ENCODE measurements at places on chromosomes 13 and 19.

- DNase-seq: peak; percentile 57
These were observed 1.8 kb downstream of the DBP start for GRCh38 chr19:48635263-48635965.

DNA sequence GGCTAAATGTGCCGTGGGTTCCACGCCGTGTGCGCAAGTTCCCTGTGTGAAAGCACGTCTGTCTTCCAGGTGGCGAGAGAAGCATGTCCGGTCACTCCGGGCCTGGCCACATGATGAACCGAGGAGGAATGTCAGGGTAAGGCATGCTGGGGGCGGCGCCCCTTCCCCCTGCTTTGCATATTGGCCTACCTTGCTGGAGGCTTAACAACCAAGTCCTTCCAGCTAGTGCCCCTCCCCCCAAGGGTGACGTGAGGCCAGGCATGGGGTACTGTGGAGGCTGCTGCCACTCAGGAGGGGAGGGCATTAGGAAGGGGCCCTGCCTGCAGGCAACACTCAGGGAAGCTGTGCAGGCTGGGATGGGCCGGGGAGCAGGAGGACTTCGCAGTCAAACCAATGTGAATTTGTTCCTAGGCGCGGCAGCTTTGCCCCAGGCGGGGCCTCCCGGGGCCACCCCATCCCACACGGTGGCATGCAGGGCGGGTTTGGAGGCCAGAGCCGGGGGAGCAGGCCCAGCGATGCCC, 12.5 kb downstream of the MICOS13 start:
- DNase-seq: no peak

DNA sequence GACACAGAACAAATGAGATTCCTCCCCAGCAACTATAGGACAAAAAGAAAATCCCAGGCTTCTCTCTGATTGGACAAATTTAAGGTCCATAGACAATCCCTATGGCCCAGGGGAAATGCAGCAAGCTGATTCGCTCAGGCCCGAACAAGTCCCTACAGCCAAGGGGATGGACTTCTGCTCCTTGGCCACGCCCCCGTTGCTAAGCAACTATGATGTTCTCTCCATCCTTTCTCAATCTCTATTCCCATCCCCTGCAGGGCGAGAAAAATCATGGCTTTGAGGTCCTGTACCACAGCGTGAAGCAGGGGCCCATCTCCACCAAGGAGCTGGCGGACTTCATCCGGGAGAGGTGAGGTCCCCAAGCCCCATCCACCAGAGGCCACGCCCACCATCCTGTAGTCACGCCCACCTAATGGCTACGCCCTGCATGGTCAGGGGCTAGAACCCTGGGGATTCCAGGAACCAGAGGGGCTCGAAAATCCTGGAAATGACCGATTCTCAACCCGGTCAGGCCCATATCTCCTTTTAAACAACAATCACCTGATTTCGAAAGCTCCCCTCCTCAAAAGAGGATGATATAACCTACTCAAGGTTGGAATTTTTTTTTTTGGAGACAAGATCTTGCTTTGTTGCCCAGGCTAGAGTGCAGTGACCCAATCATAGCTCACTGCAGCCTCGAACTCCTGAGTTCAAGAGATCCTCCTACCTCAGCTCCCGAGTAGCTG, 11.4 kb downstream of the FCHO1 start:
- DNase-seq: no peak

- DNase-seq: no peak
These were observed 77.0 kb downstream of the STARD13 start for GRCh38 chr13:33208290-33209220.

GRCh38 chr19:16371540-16371986, 46.9 kb downstream of the KLF2 start:
- DNase-seq: peak; percentile 80

DNA sequence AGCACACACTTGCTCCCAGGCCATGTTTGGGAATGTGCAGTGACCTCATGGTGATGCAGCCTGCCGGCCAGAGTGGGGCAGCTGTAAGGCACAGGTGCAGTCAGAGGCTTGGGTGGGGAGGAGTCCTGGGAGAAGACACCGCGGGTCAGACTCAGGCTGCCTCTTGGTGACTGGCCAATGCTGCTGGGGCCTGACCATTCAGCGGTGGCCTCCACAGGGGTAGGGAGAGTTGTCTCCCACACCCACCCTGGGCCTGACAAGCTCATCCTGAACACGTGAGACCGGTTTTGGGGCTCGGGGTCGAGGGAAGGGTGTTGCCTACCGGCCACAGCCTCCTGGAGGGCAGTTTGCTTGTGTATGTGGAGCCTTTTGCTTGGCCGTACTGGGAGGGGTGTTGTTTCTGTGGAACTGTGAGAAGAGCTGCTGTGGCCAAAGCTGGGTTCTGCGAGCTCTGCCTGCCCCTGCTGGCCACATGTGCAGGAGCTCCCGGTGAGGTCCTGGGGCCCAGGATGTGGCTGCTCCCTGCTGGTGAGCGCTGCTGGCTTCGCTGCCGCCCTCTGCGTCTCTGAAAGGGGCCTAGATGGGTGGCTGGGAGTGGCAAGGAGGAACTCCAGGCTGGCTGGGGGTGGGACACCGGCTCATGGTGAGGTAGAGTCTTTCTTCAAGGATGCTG, 22.1 kb downstream of the UPF1 start:
- no peak for DNase-seq

DNA sequence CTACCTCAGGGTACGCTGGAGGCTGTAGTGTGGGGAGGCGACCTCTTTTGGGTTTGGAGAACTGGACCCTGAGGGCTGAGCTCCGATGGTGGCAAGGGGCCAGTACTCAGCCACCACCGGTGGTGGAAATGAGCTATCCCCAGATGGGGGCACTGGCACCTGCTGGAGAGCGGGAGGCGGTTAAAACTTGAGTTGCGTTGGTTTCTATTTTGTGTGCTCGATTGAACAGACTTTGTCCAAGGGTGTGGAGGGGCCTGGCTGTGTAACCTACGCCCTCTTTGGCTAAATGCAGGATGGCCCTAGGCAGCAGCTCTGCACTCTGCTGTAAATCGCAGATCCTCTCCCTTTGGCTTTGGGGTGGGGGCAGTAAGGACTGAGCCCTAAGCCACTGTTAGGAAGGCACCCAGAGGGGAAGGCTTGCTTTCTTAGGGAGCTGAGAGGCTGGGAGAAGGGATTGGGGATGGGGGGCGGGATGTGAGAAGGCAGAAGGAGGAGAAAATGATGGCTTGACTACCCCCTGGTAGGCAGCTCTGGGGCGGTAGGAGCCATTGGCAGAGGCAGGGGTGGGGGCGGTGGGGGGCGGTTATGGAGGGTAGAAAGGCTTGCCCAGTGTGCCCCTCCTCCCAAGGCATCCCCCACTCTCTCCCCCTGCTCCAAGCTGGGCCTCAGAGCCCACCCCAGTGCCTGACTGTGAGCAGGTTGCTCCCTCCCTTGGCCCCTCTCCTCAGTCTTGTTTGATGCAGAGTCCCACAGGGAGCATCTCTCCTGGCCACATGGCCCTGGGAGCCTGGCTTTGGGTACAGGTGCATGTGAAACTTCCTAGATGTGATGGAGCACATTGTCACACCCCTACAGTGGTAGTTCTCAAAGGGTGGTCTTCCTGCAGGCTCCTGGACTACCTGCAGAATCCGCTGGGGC, 5.0 kb downstream of the VSTM2B start:
- no peak for DNase-seq

DNA sequence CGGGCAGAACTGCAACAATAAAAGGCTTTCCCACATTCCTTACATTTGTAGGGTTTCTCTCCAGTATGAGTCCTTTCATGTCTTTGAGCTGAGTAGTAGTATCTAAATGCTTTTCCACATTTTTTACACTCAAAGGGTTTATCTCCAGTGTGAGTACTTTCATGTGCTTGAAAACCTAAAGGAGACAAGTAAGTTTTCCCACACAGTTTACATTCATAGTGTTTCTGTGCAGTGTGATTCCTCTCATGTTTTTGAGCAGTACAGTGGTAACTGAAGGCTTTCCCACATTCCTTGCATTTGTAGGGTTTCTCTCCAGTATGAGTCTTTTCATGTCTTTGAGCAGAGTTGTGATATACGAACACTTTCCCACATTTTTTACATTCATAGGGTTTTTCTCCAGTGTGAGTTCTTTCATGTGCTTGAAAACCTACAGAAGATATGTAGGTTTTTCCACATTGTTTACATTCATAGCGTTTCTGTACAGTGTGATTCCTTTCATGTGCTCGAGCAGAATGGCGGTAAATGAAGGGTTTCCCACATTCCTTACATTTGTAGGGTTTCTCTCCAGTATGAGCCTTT, 47.0 kb downstream of the ZNF44 start:
- DNase-seq: no peak

DNA sequence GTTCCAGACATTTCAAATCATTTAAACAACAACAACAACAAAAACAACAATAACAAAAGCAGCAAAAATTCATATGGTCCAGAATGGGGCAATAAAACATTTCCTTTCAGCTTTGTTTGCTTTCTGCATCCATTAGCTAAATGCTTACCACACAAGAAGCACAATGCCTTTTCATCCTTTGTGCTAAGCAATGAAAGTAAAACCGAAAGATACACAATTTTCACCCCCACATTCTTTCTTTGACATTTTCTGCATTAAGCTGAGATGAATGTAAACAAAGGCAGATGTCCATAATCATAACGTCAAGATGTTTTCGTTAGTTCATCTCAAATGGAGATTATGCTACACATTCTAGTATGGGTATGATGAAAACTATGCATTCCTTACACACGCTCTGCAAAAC, 568.5 kb downstream of the SLITRK6 start:
- DNase-seq: no peak

- DNase-seq: no peak
These were observed 396.9 kb downstream of the KCTD12 start for GRCh38 chr13:76489274-76489673.

- no peak for DNase-seq
These were observed 54.6 kb downstream of the ZNF254 start for GRCh38 chr19:24141612-24142011.

GRCh38 chr19:30853036-30853435, 480.9 kb downstream of the ZNF536 start:
- no peak for DNase-seq

DNA sequence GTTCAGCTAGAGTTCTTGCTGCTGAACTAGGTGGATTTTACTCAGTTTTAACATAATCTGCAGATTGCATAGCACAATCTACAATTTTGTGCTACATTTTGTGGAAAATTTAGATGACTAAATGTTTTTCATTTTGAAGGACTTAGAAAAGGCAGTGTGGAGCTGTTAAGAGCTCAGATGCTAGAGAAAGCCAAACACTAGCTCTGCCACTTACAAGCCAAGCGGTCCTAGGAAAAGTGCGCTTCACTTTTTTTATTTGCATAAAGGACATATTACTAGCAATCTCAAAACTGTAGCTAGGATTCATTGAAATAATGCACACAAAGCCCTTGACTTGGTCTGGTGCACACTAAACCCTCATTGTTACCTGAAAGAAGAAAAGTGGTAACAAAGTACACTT, 8.1 kb upstream of the CSNK1A1L start:
- no peak for DNase-seq

GRCh38 chr13:113407531-113408393, 43.8 kb upstream of the GRTP1 start:
- DNase-seq: no peak

GRCh38 chr13:108895220-108895704, 265.9 kb downstream of the MYO16 start:
- DNase-seq: no peak

DNA sequence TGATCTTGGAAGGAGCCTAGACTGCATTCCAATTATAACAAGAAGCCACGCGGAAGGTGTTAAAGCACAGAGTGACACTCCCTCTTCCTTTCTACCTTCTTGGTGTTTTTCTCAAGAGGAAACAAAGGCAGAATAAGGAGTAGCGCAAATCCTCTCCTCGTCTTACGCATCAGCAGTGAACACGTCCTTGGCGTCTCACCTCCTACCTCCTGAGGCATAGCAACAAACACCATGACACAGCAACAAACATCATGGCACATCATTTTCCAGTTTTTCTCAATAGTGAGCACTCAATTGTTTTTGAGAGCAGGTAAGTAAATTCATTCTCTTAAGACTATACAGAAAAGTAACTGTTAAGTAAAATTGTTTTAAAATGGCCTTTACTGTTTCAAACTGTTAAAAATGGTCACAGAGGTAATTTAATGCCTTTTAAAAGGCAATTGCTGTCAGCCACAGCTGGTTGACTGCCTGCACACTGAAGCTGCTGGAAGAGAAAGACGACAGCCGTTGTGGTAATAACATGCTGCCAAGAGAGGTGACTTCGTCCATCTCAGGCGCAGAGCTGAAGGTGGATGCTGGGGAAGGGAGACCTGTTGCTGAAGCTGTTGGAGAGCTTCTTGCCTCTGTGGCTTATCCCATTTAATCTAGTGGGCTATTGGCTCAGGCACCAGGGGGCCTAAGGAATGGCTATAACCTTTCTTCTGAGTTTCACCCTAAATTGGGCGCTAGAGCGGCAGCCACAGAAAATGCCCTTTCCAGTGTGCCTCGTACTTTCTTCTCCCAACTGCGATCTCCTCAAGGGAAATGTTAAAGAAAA, 703.7 kb downstream of the UQCRFS1 start:
- no peak for DNase-seq

GRCh38 chr19:5682107-5682482, 1.3 kb downstream of the HSD11B1L start:
- DNase-seq: no peak

All from activated CD4-positive, alpha-beta T cell treated with anti-CD3 and anti-CD28 coated beads, Interleukin-2, amount 50 U/mL, for 4 hours (primary cell).